ENCODE measurements at places on chromosomes 12 and 14.

- DNase-seq, result no peak
Observed at GRCh38 chr12:24561411-24561871, 387.5 kb downstream of the BCAT1 start.

- no peak for DNase-seq
Observed at GRCh38 chr12:104571328-104571727, 114.6 kb downstream of the CHST11 start.

DNA sequence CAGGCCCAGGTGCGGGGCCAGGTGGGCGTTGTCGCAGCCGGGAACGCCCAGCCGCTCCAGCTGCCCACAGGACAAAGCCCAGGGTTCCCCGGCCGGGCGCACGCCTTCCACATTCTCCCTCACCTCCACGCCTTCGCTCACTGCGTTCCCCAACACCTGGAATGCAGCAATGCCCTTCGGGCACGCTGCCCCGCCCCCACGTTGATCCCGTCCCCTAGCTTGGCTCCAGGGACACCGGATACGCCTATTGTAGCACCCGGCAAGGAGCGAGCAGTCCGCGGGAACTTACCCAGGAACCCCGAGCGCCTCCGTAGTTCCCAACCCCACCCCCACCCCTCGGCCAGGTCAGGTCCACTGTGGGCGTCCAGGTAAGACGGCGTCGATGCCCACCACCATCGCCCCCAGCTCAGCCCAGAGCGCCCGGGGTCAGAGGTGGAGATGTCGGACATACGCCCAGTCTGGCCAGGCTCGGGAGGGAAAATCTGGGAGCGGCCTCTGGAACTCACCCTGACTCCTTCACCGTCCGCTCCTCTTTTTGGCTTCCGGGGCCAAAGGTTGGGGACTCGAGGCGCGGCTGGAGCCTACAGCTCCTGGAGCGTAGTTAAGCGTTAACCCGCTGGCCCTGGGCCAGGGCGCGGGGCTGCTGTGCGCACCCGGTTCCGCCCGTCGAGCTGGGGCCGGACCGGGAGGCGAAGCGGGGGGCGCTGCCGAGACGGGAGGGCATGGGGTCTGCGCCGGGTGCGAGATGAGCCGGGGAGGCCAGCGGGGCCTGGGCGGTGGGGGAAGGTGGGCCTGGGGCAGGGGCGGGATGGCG, 594 bp upstream of the CEP170B start:
- no peak for DNase-seq

GRCh38 chr12:67754933-67755697, 106.6 kb downstream of the DYRK2 start:
- DNase-seq, result no peak

GRCh38 chr12:132133952-132134652, 10.0 kb downstream of the DDX51 start:
- DNase-seq, result no peak

DNA sequence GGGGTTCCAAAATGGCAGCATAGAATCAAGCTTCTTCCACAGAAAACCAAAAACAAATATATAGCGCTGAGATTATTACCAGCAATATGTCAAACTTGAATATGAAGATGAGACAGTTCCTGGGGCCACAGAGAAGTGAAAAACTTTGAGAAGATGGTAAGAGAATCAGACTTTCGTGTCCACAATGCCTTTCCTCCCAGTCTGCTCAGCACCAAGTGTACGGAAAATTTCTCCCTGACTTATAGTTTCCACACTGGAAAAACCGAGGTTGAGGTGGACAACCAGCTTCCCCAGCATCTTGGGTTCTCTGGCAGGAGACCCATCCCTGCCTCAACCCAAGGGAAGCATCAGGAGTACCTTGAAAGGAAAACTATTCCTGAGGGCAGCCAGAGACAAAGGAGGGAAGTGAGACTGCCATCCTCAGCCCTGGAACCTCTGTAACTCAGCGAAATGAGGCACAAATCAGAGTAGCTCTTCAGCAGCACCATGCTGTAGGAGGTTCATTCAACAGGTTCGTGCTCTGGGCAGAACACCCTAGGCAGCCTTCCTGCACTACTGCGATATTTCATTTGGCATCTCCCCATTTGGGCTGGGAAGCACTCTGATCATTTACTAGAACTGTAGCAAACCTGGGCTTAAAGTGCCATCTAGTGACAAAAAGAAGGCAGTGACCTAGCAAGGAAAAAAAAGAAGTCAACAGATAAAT, 52.4 kb upstream of the CAPRIN2 start:
- no peak for DNase-seq

DNA sequence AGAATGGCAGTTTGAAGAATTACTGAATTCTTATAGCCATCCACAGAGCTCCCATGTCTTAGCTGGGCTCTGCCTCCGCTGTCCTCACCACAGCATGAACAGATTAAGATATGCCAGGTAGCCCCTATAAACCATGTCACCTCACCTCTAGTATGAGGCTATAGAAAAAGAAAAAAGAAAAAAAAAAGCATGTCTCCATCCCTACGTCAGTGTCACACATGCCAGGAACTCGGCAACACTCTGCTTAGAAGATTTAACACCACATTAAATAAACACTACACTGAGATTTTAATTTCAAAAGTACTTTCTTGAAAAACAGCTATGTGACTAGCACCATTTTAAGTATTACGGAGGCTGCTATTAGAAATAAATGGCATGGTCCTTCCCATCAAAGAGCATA, 149.4 kb downstream of the CAPZA3 start:
- DNase-seq, result no peak

- no peak for DNase-seq
Observed at GRCh38 chr12:68641138-68641537, 30.4 kb downstream of the RAP1B start.

DNA sequence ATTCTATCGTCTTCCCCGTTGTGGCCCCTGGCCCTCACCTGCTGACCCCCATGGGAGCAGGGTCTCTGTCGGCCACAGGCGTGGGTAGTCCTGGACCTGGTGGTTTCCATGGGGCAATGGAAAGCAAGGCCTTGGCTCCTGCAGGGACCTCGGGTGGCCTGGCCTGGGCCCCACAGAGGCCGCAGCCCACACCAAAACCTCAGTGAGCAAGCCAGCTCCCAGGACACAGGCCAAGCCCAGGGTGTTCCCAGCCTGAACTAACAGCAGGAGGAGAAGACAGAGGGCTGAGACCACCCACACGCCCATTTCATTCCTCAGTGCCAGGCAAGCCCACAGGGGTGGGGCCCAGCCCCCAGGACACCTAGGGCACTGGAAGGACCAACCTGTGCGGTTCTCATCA, 16.9 kb downstream of the ABCB9 start:
- no peak for DNase-seq

- no peak for DNase-seq
Observed at GRCh38 chr14:65622703-65623102, 210.2 kb downstream of the FUT8 start.

Measured in anterior cingulate cortex (tissue), 58 donors.